ENCODE measurements at places on chromosomes 2 and 18.
A peak's percentile ranks its signal among the peaks of the same experiment; 100 is the strongest.

DNA sequence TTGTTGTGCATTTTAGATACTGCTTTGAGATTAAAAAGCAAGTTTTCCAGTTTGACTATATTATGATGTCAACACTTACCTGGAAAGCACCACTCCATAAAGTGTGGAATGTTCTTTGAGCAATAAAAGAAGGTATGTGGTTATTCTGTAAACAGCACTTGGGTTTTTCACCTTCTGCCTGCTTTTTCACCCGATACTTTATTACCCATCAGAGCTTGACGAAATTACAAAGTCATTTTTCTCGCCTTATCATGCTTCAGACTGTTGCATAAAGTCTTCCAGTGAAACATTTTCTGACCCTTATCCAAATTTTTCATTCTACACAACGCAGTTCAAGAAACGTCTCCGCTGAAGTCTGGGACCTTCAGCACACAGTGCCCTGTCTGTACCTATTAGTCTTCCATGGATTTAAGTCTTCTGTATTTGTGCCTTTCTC, 25.2 kb downstream of the CAB39 start:
- H3K27me3 ChIP-seq: no peaks in the 10 kb centered on the region
- peak overlapping the region; percentile 67 for H3K27ac ChIP-seq
- no peak for DNase-seq
- no peak overlapping the region for H3K4me3 ChIP-seq
- no peaks in the 10 kb centered on the region for H3K36me3 ChIP-seq
- peaks cover 63% of the 10 kb centered on the region for H3K4me1 ChIP-seq

DNA sequence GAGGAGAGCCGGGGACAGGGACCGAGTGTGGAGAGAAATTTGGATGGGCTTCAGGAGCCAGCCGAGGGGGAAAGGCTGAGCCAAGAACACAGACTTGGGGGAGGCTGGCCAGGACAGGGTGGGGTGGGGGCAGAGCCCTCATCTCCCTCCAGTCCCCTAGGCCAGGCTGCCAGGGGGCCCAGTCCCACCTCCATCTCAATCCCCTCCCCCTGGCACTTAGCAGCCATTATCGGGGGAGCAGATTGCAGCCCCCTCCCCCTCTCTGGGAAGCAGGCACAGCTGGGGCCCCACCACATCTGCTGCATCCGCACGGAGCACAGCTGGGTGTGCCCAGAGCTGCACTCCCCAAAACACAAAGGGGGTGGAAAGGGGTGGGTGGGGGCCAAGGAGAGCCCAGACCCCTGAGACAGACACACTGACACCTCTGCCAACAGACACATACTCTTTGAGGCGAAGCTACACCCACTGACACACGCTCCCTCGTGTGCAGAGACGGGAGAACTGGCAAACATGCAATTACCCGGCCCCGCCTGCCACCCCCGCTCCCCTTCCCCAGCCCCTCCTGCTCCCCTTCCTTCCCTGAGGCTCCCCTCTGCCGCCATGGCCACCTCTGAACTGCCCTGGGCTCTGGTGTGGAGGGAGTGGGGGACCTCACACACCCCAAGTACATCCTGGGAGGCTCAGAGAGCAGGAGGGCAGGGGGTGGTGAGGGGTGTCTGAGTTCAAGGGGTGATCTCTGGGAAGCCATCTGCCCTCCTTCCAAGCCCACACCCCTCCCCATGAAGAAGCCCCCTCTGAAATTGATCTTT, 5.1 kb upstream of the ASIC4 start:
- DNase-seq: no peak
- peaks cover 25% of the 10 kb centered on the region for H3K4me1 ChIP-seq
- H3K27me3 ChIP-seq: no peaks in the 10 kb centered on the region
- H3K36me3 ChIP-seq: no peaks in the 10 kb centered on the region

GRCh38 chr2:122794100-122794499, 1038.6 kb downstream of the TSN start:
- H3K4me1 ChIP-seq: no peaks in the 10 kb centered on the region
- no peaks in the 10 kb centered on the region for H3K27me3 ChIP-seq
- H3K36me3 ChIP-seq: no peaks in the 10 kb centered on the region
- H3K27ac ChIP-seq: no peak overlapping the region

GRCh38 chr2:162839419-162839818, 852 bp upstream of the KCNH7 start:
- no peak overlapping the region for H3K4me3 ChIP-seq
- H3K27ac ChIP-seq: no peak overlapping the region
- DNase-seq: no peak
- H3K27me3 ChIP-seq: peaks cover 9% of the 10 kb centered on the region

DNA sequence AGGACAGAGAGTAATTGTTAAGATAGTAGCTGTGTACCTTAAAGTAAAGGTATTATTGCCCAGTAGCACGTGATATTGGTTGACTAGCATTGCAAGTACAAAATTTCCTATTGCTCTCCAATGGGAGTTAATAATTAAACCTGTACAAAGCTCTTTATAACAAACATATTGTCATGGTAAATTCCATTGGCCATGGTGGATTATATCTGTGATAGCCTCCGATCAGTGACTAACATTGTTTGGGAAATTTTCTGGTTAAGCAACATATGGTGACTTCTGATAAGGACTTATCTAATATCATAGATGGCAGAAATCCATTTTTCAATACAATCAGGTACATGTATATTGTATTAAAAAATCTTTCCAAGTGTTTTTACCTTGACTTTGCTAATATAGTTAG, 360.8 kb downstream of the DCC start:
- H3K36me3 ChIP-seq: no peaks in the 10 kb centered on the region
- no peaks in the 10 kb centered on the region for H3K27me3 ChIP-seq
- peak overlapping the region; percentile 41 for H3K27ac ChIP-seq
- DNase-seq: peak; percentile 2

DNA sequence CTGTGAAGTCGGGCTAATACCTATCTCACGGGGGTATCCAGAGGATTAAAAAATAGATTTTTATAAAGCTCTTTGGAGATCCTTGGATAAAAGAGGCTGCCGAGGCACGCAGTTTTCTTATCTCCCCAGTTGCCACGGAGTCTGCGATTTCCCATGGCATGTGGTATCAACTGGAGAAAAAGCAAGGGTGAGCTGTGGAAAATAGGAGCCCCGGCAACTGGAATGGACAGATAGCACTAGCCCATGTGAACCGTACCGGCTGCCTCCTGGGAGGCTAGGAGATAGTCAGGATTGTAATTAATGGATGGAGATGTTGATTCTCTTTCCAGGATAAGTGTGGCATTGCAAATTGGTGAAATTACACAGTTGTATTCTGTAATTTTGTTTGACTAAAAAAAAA, 407.6 kb upstream of the KCNH7 start:
- H3K4me3 ChIP-seq: no peak overlapping the region
- DNase-seq: no peak
- H3K27me3 ChIP-seq: no peaks in the 10 kb centered on the region
- H3K4me1 ChIP-seq: no peaks in the 10 kb centered on the region
- no peak overlapping the region for H3K27ac ChIP-seq

- no peaks in the 10 kb centered on the region for H3K27me3 ChIP-seq
- H3K4me1 ChIP-seq: no peaks in the 10 kb centered on the region
- no peak for DNase-seq
- no peaks in the 10 kb centered on the region for H3K36me3 ChIP-seq
- H3K4me3 ChIP-seq: no peak overlapping the region
Measured at GRCh38 chr2:69185807-69186206, 172.8 kb downstream of the ANTXR1 start.

DNA sequence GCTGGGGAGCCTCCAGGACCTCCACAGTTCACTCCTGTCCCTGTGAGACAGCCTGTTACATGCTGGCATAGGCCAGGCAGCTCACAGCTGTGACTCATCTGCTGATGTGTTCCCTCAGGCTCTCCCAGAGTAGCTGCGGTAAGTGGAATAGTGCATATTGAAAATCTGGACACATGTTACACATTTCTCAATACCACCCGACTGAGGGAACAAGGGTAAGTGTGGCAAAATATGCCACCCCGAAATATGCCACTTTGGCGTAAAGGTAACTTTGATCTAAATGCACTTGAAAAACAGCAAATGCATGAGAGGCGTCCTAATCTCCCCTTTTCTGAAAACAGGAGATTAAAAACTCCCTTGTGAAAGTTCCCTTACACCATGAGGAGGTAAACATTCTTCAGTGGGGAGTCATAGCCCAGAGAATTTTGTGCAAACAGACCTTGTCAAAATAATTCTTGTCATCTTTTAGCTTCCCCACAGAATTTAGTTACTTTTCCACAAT, 557.9 kb downstream of the CCDC85A start:
- no peaks in the 10 kb centered on the region for H3K27me3 ChIP-seq
- no peak overlapping the region for H3K4me3 ChIP-seq
- no peak for DNase-seq
- H3K27ac ChIP-seq: no peak overlapping the region
- H3K36me3 ChIP-seq: no peaks in the 10 kb centered on the region

DNA sequence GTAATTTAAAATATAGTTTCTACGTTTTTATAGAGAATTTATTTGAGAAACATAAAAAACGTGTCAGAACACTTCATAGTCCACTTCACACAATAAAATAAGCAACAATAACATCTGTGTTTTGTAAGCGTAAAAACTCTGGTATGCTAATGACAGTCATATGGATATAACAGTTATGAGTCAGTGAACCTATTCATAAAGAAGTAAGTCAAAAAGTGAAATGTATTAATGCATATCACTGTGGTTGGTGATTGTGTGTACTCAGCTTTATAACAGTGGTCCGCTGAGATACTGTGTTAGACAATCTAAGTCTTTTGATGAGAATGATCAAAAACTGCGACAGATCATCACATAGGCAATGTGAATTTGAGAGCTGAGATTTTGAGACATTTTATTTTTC, 153.2 kb downstream of the WDR7 start:
- H3K4me1 ChIP-seq: peaks cover 5% of the 10 kb centered on the region
- no peaks in the 10 kb centered on the region for H3K27me3 ChIP-seq
- H3K27ac ChIP-seq: no peak overlapping the region
- no peaks in the 10 kb centered on the region for H3K36me3 ChIP-seq

DNA sequence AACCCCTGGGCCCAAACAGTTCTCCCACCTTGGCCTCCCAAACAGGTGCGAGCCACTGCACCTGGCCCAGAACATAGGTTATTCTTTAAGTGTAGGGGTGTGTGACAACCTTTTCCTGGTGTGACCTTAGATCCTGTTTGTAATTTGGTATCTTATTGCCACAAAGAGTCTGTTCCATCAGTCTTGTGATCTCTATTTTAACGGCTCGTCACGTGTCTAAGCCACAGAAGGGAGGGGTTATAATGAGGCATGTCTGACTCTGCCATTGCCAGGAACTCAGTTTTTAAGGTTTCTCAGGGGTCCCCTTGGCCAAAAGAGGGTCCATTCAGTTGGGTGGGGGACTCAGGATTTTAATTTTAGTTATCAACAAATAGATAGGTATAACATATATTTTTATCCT, 4.4 kb upstream of the ALS2 start:
- H3K27ac ChIP-seq: no peak overlapping the region
- no peaks in the 10 kb centered on the region for H3K27me3 ChIP-seq
- no peaks in the 10 kb centered on the region for H3K4me1 ChIP-seq
- DNase-seq: no peak
- no peaks in the 10 kb centered on the region for H3K36me3 ChIP-seq
- no peak overlapping the region for H3K4me3 ChIP-seq

DNA sequence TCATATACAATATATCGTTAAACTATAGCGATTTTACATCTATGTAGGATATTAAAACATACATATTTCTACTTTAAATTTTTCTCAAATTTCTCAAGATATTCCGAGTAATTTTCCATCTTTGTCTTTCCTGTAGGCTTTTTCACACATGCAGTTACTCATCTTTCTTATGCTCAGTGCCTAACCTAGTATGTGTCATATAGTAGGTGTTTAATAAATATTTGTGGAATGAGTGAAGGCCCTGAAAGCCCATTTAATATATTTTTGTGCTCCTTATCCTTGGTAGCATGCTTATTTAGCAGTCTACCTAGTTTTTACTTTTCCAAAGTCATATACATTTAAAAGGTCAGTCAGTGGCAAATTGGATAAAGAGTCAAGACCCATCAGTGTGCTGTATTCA, 67.3 kb downstream of the ITGB6 start:
- no peaks in the 10 kb centered on the region for H3K36me3 ChIP-seq
- no peak for DNase-seq
- no peaks in the 10 kb centered on the region for H3K27me3 ChIP-seq
- no peaks in the 10 kb centered on the region for H3K4me1 ChIP-seq
- no peak overlapping the region for H3K27ac ChIP-seq

DNA sequence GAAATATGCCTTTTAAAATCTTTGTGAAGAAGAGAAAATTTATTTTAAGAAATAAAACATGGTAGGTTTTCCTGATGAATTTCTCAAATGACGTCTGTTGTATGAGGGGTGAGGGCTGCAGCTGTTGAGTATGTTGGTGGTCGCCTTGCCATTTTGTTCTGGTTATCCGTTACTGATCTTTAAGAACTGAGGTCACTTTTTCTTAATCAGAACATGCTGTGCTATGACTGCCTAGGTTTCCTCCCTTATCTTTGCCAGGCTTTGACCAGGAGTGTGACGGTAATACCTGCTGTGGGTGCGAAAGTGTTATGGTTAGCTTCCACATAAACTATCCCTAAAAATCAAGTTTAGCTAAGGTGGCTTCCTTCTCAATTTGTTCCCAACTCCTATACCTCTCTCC, 176.9 kb downstream of the DIS3L2 start:
- no peak overlapping the region for H3K4me3 ChIP-seq
- no peak for DNase-seq
- peaks cover 18% of the 10 kb centered on the region for H3K4me1 ChIP-seq
- no peaks in the 10 kb centered on the region for H3K27me3 ChIP-seq
- no peaks in the 10 kb centered on the region for H3K36me3 ChIP-seq

GRCh38 chr2:45554742-45555140, 56.3 kb downstream of the SRBD1 start:
- no peaks in the 10 kb centered on the region for H3K27me3 ChIP-seq
- peaks cover 4% of the 10 kb centered on the region for H3K36me3 ChIP-seq
- H3K4me3 ChIP-seq: no peak overlapping the region
- no peak for DNase-seq
- no peak overlapping the region for H3K27ac ChIP-seq

GRCh38 chr2:239806758-239807434, 218.2 kb downstream of the NDUFA10 start:
- H3K27me3 ChIP-seq: no peaks in the 10 kb centered on the region
- DNase-seq: no peak
- no peaks in the 10 kb centered on the region for H3K36me3 ChIP-seq
- no peaks in the 10 kb centered on the region for H3K4me1 ChIP-seq
- no peak overlapping the region for H3K4me3 ChIP-seq

- peak; percentile 85 for DNase-seq
- peaks cover 8% of the 10 kb centered on the region for H3K4me1 ChIP-seq
- H3K27me3 ChIP-seq: no peaks in the 10 kb centered on the region
- no peak overlapping the region for H3K27ac ChIP-seq
- H3K36me3 ChIP-seq: no peaks in the 10 kb centered on the region
Measured at GRCh38 chr2:65186872-65187851, 40.5 kb upstream of the ACTR2 start.

DNA sequence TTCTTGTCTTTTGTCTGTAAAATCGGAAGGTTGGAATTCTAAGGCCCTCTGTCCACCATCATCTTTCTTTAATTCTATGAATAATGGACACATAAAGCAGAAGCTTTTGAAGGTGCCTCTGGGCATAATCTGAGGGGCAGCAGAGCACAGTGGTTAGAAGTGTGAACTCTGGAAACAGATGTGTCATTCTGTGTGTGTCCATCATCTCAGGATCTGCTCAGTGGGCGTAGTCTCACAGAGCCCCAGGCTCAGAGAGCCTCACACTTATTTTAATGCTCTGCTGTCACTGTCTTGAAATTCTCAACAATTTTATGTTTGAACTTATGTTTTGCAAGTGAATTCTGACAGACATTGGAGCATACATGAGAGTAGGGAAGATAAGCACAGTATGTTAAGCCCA, 31.0 kb upstream of the CCDC93 start:
- H3K4me3 ChIP-seq: no peak overlapping the region
- H3K27me3 ChIP-seq: no peaks in the 10 kb centered on the region
- no peaks in the 10 kb centered on the region for H3K36me3 ChIP-seq
- H3K27ac ChIP-seq: no peak overlapping the region

All from body of pancreas (tissue), 4 donors.